ENCODE measurements at places on chromosomes 1 and 21.
A peak's percentile ranks its signal among the peaks of the same experiment; 100 is the strongest.

- no peak for DNase-seq
Observed at GRCh38 chr1:201324306-201324705, 41.0 kb downstream of the PKP1 start.

DNA sequence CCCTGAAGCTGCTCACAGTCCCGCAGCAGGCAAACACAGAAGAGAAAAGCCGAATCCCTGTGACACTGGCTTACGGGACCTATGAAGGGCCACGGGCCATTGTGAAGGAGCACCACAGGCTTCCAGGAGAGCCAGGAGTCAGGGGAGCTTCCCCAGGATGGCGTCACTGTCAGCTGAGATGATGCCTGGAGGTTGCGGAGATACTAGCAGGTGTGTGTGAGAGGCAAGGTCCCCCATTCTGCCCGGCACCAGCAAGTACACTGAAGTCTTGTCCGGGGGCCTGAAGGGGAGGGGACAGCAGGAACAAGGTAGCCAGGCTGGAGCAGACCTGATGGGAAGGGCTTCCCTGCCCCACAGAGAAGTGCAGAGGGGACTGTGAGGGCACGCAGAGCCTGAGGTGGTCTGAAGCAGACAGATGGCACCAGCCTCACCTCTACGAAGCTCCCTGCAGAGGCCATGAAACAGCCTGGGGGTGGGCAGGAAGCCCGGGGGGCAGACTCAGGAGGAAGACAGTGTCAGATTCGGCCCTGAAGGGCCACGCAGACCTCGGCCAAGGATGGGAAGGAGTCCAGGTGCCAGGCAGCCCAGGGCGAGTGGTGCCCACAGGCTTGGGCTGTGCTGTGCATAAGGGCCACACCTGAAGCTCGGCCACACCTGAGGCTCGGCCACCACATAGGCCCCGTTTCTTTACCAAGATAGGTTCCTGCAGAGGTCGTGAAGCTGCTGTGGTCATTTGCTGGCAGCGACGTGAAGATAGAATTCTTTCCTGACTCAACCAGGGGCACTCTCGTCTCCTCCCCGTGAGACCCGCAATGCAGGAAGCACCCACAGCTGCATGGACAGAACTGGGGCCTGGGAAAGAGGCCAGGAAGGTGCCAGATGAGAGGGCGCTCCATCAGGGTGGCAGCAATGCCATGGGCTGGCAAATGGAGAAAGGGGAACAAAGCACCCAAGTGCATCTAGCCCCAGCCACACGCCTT lies 10.1 kb downstream of the TCP10L start:
- no peak for DNase-seq

DNA sequence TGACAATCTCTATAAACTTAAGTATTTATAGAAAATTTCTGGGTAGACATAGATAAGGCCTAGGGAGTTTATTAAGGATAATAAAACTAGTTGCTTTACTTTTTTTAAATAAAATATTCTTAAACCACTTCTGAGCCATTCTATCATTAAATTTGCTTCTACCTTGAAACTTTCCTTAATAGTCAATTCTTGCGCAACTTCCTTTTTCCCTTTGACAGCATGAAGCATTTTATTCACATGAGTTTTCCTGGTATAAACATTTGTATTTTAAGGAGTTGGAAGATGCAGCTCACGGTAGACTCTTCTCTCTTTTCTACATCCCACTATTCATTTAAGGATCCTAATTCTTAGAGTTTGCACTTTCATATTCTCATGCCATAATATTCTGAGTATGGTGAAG lies 75.8 kb upstream of the DPH5 start:
- DNase-seq: no peak

DNA sequence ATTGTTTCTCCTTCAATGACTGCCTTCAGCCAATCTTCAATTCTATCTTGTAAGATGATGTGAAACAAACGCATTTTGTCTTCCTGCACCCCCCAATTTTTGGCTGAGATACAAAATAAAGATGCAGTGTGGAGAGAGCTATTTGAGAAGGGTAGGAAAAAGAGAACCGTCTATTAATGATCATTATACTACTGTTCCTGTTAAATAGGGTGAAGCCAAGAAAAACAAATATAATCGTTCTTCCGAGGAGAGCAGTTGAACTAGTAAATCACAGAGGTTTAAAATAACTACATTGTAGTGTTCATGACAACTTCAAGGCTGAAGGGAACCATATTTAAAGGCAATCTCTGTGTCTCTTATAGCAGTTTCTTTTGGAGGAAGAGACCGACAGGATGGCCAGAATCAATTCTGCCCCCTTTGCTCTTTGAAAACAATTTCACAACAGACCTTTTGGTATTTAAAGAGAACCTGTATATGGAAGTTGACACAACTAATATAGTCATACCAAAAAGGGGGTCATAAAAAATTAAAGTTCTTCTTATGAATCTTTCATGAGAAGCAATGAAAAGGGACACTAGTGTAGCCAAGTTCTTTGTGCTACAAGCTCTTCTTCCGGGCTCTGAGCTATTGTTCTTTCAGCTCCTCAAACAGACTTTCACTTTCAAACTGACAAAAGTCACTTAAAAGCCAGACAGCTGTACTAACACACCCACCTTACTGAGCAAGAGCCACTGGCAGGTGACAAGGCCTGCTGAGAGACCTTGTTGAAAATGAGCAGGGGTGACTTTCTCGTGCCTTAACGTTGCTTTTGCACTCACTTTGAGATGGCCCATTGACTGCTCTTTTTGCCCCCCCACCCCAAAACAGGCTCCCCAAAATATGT lies 30.9 kb downstream of the PROX1 start:
- no peak for DNase-seq

DNA sequence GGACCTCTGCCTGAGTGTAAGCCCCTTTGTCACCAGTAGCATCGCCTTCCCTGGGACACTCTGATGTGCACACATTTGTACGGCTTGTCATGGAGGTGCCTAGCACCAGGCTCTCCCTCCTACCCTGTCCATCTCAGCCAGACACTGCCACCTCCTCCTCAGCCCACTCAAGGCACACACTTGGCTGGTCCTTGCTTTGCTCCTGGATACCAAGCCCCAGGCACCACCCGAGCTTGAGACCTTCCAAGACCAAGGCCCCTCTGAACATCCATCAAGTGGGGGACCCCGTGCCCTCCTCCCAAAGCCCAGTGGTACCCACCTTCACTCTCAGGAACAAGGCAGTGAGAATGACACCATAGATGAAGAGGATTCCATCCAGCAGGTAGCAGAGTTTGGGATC lies 78.0 kb downstream of the CD247 start:
- no peak for DNase-seq

- DNase-seq: peak; percentile 36
Observed at GRCh38 chr1:21517161-21517589, 8.0 kb downstream of the ALPL start.

GRCh38 chr1:178706432-178706831 lies 18.6 kb upstream of the RALGPS2 start:
- DNase-seq: no peak

DNA sequence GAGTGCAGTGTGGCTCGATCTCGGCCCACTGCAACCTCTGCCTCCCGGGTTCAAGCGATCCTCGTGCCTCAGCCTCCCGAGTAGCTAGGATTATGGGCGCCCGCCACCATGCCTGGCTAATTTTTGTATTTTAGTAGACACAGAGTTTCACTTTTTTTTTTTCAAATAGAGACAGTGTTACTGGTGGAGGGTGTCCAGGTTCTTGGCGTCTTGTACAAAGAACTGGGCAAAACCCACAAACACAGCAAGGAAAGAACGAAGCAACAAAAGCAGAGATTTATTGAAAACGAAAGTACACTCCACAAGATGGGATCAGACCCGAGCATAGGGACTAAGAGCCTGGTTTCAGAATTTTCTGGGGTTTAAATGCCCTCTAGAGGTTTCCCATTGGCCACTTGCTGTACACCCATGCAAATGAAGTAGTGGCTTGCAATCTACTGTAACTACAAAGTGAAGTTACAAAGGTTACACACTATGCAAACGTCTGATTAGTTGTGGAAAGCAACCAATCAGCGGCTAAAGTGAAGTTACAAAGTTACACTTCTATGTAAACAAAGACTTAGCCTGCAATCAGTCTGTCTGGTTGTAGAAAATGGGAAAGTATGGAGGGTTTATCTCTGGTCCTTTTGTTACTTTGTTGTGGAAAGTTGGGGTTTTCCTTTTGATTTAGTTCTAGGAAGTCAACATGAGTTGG lies 199.1 kb downstream of the DYRK1A start:
- DNase-seq: no peak

DNA sequence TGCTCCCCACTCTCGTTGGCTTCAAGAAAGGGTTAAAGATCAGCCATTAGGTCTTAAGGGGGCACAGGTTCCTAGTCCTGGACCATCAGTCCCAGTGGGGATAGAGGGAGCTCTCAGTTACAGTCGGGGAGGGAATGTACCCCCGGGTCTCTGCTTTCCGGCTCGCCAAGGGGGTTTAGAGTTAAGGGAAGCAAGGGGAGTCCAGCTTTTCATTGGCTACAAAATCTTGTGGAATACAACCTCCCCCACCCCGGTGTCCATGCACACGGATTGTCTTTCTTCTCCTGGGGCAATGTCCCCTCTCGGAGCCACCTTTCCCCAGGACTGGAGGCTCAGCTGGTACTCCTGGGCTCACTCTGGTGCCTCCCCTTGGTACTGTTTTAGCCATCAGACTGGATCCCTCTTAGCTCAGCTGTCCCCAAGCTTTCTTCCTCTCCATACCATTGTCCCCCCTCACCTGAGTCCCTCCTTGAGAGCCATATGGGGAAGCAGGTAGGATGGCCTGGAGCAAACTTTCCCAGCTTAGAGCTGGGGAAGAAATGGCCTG lies at the start of gene A3GALT2:
TSS of gene A3GALT2 (minus strand) at position 480 of the 547 bp plus-strand sequence. CDS start at position 480, 0 bp downstream.
- DNase-seq: no peak

- DNase-seq: no peak
Observed at GRCh38 chr1:212293579-212293978, 8.4 kb downstream of the PPP2R5A start.

DNA sequence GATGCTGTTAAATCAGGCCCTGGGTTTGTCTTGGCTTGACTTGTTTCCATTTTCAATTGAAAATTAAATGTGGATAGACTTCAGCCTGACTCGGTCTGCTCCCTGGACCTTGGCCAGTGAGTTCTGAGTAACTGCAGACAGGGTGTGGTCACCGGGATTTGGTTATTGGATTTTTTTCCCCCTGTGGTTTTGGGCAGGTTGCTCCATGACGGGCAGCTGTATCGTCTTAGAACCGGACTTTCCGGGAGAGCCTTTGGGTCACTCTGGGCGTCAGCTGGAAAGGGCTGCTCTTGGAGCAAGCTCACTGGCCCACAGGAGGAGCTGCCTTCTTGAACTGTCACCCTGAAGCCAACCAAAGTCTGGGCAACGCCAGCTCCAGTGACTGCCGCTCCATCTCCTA lies 75.0 kb downstream of the CLIC6 start:
- DNase-seq: no peak

- DNase-seq: no peak
Observed at GRCh38 chr1:108537976-108538375, 21.9 kb upstream of the EEIG2 start.

DNA sequence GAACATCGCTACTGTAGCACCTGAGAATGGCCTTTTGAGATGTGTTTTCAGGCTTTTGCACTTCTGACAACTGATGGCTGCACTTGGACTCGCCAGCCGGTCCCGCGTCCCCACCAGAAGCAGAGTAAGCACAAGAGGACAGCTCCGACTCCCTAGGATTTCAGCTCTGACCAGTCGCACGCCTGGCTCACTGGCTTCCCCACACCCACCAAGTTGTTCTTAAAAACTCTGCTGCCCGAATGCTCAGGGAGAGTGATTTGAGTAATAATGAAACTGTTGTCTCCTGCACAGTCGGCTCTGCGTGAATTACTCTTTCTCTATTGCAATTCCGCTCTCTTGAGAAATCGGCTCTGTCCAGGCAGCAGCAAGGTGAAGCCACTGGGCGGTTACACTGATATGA lies 40.2 kb upstream of the NLRP3 start:
- DNase-seq: no peak

- no peak for DNase-seq
Observed at GRCh38 chr21:42102526-42102925, 31.4 kb downstream of the UMODL1 start.

GRCh38 chr1:67148516-67149178 lies 13.9 kb upstream of the C1orf141 start:
- DNase-seq: no peak

Measured in NCI-H2171 (cell line).